ENCODE measurements at places on chromosomes 16 and 17. TPM values are rescaled to one million over a fixed set of nuclear protein-coding genes. Genes with fewer than 3 reads are reported as not detected.

GRCh38 chr16:66874079-66874775, 6.1 kb upstream of the PDP2 start:
- H3K4me3 ChIP-seq, result no peak overlapping the region
- no peaks in the 10 kb centered on the region for H3K27me3 ChIP-seq
- no peaks in the 10 kb centered on the region for H3K36me3 ChIP-seq
- peaks cover 3% of the 10 kb centered on the region for H3K4me1 ChIP-seq

- no peak overlapping the region for H3K27ac ChIP-seq
- H3K4me3 ChIP-seq, result no peak overlapping the region
- no peaks in the 10 kb centered on the region for H3K36me3 ChIP-seq
- H3K4me1 ChIP-seq, result peaks cover 7% of the 10 kb centered on the region
- H3K27me3 ChIP-seq, result no peaks in the 10 kb centered on the region
- no peak for DNase-seq
Observed at GRCh38 chr17:64180089-64181073, 50.4 kb upstream of the ERN1 start.

DNA sequence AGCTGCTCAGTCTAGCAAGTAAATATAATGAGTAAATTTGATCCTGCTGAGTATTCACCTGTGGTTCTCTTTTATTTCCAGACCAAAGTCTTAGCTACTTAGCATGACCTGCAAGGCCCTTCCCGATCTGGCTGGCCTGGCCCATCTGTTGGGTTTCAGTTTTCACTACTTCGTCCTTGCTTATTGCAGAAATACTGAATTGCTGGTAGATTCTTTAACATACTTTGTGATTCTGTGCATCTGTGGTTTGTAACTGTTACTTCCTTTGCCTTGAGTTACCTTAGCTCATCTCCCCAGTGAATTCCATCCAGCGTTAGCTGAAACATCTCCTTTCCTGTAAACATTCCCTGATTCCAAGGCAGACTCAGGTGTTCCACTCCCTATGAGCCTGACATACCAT, 131.1 kb downstream of the PHKB start:
- no peaks in the 10 kb centered on the region for H3K36me3 ChIP-seq
- DNase-seq, result no peak

Gene TNP2
- not detected for total RNA-seq

DNA sequence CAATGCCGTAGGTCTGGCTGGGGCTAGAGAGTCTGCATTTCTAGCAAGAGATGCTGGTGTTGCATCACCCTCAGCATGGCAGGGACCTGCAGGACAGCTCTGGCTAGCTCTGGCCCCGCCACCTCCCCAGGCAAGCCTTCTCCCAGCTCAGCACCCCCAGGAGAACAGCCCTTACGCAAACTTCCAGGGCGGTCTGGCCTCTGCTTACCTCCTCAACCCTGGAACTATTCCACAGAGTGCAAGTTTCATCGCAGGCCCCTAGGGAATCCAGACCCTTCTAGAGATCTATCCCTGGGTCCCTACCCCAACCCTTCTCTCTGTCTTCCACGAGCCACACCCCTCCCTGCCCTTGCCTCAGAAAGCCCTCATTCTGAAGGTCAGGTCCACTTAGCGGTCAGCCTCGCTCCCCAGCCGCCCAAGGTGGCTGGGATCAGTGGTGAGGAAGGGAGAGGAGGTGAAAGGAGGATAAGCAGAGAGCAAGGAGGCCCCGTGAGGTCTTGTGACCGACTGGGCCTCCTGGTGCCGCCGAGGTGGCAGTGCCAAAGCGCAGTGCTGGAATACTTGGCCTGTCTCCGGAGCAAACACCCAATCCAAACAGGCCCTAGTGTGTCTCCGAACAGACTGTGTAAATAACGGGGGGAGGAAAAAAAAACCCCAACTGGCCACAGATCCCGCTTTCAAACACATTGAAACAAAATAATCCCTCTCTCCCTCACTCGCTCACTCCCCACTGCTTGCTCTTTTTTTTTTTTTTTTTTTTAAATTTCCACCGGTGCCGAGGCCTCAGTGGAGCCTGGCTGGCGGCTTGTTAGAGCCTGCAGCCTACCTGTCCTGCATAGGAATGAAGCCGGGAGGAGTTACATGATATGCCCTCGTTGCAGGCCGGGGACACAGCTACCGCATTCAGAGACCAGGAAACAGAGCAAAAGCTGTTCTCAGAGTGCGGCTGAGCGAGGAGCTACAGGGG, 380.9 kb downstream of the SOX9 start:
- H3K4me1 ChIP-seq, result no peaks in the 10 kb centered on the region
- no peaks in the 10 kb centered on the region for H3K27me3 ChIP-seq
- H3K36me3 ChIP-seq, result no peaks in the 10 kb centered on the region

DNA sequence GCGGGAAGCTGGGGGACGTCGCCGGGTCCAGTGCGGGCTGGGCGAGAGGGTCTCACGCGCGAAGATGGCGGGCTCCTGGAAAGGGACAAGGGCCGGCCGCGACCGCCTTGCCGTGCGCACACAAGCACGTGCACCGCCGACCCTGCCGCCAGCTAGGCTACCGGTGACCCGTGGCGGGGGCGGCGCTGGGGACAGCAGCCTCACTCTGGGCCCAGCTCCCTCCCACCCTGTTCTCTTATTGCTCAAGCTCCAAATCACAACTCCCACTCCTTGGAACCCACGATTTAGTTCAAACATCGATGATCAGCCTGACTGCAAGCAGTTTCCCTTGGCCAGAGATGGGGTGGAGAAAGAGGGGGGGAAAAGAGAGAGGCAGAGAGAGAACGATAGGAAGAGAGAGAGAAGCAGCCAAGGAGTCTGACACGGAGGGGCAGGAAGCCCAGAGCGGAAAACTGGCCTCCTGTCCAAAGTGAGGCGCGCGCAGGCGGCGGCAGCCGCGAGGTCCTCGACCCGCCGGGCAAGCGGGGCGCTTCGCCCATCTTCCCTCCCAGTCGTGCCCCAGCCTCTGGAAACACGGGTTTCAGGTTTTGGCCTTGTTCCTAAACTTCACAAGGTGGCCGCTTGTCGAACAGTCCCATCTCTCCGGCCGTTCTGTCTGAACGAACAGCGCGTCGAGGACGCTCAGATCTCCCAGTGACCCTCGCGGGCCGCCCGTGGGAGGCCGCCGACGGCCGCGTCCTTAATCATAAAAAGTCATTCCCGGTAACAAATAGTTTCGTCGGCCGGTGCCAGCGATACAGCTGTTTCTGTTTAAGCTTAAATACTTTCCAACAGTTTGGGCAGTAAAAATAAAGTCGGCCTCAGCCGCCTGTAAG, 1.7 kb upstream of the CBX8 start:
- no peaks in the 10 kb centered on the region for H3K36me3 ChIP-seq
- H3K4me1 ChIP-seq, result peaks cover 15% of the 10 kb centered on the region
- H3K4me3 ChIP-seq, result peak overlapping the region; percentile 68
- peaks cover 30% of the 10 kb centered on the region for H3K27me3 ChIP-seq
- no peak for DNase-seq

DNA sequence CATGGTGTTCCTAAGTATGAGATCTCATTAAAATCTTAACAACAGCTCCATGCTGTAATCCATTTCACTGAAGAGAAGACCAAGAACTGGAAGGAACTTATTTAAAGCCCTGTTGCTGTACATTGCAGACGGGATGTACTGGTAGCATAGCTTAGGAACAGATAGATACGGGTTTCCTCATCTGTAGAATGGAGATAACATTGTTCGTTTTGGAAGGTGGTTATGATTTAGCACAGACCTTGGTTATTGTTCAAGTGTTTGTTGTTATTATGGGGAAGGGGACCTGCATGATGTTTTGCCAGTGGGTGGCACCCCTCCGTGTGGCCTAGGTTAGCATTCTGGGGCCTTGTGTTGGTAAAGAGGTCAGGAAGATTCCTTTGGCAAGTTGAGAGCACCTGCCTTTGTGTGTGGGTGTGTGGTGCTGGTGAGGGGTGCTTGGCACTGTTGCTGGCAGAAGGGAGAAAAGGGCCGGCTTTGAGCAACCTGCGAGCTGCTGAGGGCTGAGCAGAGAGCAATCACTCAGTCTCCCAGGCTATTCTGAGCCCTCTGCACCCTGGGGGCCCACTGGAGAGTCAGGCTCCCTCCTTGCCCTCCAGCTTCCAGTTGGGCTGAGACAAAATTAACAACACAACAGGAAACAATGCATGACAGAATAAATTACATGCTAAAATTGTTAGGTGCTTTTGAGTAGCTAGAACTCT, 2.3 kb downstream of the TAOK2 start:
- H3K36me3 ChIP-seq, result no peaks in the 10 kb centered on the region
- peaks cover 13% of the 10 kb centered on the region for H3K4me1 ChIP-seq
- peak; percentile 23 for DNase-seq
- peak overlapping the region; percentile 4 for H3K4me3 ChIP-seq
- no peak overlapping the region for H3K27ac ChIP-seq

GRCh38 chr16:77214411-77215138, 15.4 kb downstream of the SYCE1L start:
- no peak overlapping the region for H3K4me3 ChIP-seq
- H3K36me3 ChIP-seq, result no peaks in the 10 kb centered on the region
- H3K4me1 ChIP-seq, result no peaks in the 10 kb centered on the region
- DNase-seq, result no peak
- no peak overlapping the region for H3K27ac ChIP-seq

Gene ZNF821
- total RNA-seq, result 11.8 TPM

Gene LYRM1
- total RNA-seq, result 42.0 TPM

Gene SMIM5
- 1.8 TPM for total RNA-seq

DNA sequence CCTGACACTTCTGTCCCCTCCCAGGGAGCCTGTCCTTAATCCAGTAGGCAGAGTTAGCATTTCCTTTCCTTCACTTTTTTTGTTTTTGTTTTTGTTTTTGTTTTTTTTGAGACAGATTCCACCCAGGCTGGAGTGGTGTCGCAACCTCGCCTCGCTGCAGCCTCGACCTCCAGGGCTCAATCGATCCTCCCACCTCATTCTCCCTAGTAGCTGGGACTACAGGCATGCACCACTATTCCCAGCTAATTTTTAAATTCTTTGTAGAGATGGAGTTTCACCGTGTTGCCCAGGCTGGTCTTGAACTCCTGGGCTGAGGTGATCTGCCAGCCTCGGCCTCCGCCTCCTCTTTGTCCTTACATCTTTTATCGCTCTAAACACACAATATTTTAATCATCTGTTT, 4.0 kb downstream of the NHERF1 start:
- no peaks in the 10 kb centered on the region for H3K27me3 ChIP-seq
- H3K27ac ChIP-seq, result no peak overlapping the region
- peaks cover 12% of the 10 kb centered on the region for H3K4me1 ChIP-seq
- no peak overlapping the region for H3K4me3 ChIP-seq
- DNase-seq, result no peak

GRCh38 chr17:79926605-79927135, 87.4 kb upstream of the CBX4 start:
- no peaks in the 10 kb centered on the region for H3K36me3 ChIP-seq
- no peaks in the 10 kb centered on the region for H3K27me3 ChIP-seq
- H3K4me1 ChIP-seq, result peaks cover 7% of the 10 kb centered on the region

- no peak overlapping the region for H3K4me3 ChIP-seq
- no peak for DNase-seq
- no peaks in the 10 kb centered on the region for H3K36me3 ChIP-seq
- peaks cover 6% of the 10 kb centered on the region for H3K4me1 ChIP-seq
Observed at GRCh38 chr17:77402159-77402731, 261.5 kb downstream of the SEC14L1 start.

- no peaks in the 10 kb centered on the region for H3K27me3 ChIP-seq
- H3K4me1 ChIP-seq, result peaks cover 2% of the 10 kb centered on the region
- no peaks in the 10 kb centered on the region for H3K36me3 ChIP-seq
- DNase-seq, result no peak
Observed at GRCh38 chr16:1766231-1766630, 5.1 kb downstream of the NME3 start.

- DNase-seq, result no peak
- no peaks in the 10 kb centered on the region for H3K4me1 ChIP-seq
- H3K4me3 ChIP-seq, result no peak overlapping the region
- H3K36me3 ChIP-seq, result no peaks in the 10 kb centered on the region
Observed at GRCh38 chr17:3683054-3683511, 12.9 kb downstream of the P2RX5 start.

Gene RNF157
- 3.0 TPM for total RNA-seq

Gene RDM1
- not detected for total RNA-seq

Gene TBC1D3G
- not detected for total RNA-seq

Gene SMIM36
- total RNA-seq, result not detected

DNA sequence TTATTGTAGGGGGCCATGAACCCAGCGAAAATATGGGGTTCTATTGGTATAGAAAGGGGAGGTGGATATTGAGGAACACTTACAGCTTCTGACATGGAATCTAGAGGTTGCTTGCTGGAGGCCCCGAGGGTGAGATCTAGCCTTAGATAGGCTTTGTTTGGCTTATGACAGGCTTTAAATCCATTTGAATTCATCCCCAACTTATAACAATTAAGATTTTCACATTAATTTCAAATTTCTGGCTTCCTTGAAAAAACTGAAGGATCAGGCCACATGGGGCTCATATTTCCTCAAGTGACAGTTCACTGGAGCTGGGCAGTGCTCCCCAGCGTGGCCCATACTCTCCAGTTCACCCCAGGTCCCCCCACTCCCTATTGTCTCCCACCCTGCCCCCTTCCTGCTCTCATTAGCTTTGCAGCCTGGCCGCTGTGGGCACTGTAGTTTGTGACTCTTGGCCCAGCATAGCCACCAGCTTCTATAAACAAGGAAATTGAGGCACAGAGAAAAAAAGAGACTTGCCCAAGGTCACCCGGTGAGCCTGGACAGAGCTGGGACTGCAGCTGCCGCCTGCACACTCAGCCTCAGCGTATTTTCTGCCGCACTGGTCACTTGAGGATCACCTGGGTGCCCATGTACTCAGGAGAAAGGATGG, 19.8 kb upstream of the ADGRG1 start:
- H3K27ac ChIP-seq, result no peak overlapping the region
- H3K4me1 ChIP-seq, result peaks cover 6% of the 10 kb centered on the region
- H3K4me3 ChIP-seq, result no peak overlapping the region
- no peaks in the 10 kb centered on the region for H3K36me3 ChIP-seq

Gene ZNF423
- 28.7 TPM for total RNA-seq

Gene KIF2B
- not detected for total RNA-seq

Gene PRAC1
- not detected for total RNA-seq

Gene MAPT
- 1.2 TPM for total RNA-seq

Gene BIRC5
- total RNA-seq, result 0.22 TPM

- no peak overlapping the region for H3K27ac ChIP-seq
- no peaks in the 10 kb centered on the region for H3K27me3 ChIP-seq
- no peak overlapping the region for H3K4me3 ChIP-seq
- DNase-seq, result no peak
- H3K4me1 ChIP-seq, result no peaks in the 10 kb centered on the region
Observed at GRCh38 chr16:53456625-53457024, 22.4 kb downstream of the RBL2 start.

Gene HSF5
- not detected for total RNA-seq

Gene FBRS
- total RNA-seq, result 66.5 TPM

DNA sequence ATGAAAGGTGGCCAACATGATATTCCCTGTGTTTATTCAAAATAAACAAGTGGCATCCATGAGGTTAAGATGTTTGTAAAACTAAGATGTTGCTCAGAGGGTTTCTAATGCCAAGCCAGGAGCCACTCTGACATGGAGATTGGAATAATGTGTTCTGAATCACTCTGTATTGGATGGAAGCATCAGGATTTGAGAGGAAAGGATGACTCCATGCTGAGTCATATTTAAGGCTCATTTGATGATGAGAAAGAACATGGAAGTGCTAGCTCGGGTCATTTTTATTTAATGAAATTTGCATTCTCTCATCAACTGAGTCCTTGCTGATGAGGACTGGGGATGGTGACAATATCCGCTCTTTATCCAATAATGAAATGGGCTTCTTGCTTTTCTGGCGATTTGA, 6.2 kb downstream of the VAT1L start:
- H3K4me3 ChIP-seq, result no peak overlapping the region
- no peaks in the 10 kb centered on the region for H3K27me3 ChIP-seq
- H3K27ac ChIP-seq, result no peak overlapping the region

- H3K4me3 ChIP-seq, result no peak overlapping the region
- no peaks in the 10 kb centered on the region for H3K27me3 ChIP-seq
- H3K27ac ChIP-seq, result no peak overlapping the region
- H3K36me3 ChIP-seq, result no peaks in the 10 kb centered on the region
- DNase-seq, result no peak
- H3K4me1 ChIP-seq, result peaks cover 10% of the 10 kb centered on the region
Observed at GRCh38 chr17:63442549-63443035, 3.5 kb downstream of the CYB561 start.

Gene SLC4A1
- not detected for total RNA-seq
